SK-N-SH treated with all-trans-retinoic acid at 6 μM for 48 hours (cell line): ENCODE measurements at places on chromosomes 16 and 17.

GRCh38 chr17:29412780-29413565, 22.8 kb downstream of the TAOK1 start:
- ATAC-seq: peak; percentile 58

DNA sequence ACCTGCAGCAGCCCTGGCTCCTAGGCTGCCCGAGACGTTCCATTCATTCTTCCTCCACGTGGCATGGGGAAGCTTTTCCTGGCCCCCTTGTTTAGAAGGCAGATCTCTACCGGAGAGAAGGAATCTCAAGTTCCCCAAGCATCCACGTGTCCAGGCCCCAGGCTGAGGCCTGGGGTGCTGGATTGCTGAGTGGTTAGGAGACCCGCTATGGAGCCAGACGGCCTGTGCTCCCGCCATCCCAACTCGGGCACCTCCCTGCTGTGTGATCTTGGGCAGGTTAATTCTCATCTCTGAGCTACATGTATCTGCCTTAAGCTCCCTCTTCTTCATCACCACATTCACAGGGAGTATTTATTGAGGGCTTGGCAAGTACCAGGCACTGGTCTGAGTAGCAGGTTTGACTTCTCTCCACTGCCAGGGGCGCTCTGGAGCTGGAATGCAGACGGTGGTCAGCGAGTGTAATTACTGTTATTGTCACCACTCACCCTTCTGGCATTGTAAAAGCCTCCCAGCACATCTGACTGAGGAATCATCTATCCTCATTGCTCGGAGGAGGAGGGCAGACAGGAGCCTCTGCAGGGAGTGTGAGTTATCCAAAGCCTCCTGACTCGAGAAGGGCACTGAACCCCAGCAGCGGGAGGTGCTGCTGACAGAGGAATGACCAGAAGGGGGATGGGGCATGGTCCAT, 1.1 kb upstream of the ADGRG1 start:
- peak; percentile 72 for ATAC-seq

- no peak for ATAC-seq
These were observed 110.2 kb downstream of the SOCS1 start for GRCh38 chr16:11145819-11146211.

DNA sequence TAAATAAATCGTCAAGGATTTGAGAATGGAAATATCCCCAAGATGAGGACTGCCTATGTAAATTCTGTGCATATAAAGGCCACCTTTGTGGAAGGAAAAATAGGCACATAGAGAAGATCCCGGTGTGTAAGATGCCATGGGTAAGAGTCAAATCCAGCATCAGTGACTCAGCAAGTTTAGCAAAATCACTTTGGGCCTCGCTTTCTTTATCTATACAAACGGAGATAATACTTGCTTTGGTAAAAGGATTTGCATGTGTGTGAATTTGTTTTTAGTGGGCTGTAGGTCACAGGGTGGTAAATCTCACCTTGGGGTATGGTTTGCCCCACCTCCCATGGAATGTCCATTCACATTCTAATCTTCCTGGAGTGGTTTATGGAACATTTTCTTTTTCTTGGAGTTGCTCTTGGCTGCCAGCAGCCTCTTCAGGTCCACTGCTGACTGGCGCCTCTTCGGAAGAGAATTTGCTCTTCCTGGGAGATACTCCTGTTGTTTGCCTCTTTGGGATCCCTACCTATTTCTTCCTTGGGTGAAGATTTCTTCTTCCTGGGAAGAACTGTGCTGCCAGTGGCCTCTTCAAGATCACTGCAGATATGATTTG, 587.6 kb downstream of the CDH11 start:
- no peak for ATAC-seq

GRCh38 chr17:61734466-61734865, 128.9 kb downstream of the BRIP1 start:
- no peak for ATAC-seq

GRCh38 chr16:6177616-6178180, 1080.1 kb upstream of the EEF2KMT start:
- no peak for ATAC-seq

- peak; percentile 66 for ATAC-seq
These were observed 72.0 kb downstream of the CMIP start for GRCh38 chr16:81516478-81517149.

DNA sequence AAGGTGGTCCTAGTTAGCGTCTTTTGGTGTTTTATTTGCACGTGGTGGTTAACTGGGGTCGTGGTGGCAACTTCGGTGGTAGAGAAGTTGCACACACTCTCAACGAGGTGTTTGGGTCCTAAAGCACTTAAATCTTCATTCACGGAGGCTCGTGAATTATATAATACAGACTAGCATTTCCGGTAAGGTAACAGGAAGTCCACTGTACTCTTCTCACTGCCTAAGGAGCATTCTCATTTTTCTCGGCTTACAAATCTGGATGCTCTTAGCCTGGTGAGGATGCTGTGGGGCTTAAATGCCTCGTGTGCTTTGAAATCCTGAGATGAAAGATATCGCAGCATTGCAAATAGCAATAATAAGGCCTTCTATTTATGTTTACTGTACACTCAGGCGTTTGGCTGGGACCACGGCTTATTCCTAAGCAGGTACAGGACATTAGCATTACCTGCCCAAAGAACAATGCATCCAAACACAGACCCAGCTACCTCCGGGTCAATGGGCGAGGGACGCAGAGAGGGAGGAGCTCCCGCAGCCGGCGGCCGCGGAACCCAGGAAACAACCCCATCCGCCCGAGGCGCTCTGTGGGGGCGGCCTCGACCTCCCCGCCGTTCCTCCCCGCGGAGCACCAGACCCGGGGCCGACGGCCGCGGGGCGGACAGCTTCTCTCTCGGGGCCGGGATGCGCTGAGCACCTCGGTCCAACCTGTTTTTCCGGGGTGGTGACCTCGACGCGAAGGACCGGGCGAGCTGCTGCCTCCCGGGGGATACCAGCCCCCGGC, 856 bp downstream of the DNAJA2 start:
- peak; percentile 61 for ATAC-seq

GRCh38 chr17:77694391-77695363, 263.8 kb upstream of the TNRC6C start:
- ATAC-seq: no peak

DNA sequence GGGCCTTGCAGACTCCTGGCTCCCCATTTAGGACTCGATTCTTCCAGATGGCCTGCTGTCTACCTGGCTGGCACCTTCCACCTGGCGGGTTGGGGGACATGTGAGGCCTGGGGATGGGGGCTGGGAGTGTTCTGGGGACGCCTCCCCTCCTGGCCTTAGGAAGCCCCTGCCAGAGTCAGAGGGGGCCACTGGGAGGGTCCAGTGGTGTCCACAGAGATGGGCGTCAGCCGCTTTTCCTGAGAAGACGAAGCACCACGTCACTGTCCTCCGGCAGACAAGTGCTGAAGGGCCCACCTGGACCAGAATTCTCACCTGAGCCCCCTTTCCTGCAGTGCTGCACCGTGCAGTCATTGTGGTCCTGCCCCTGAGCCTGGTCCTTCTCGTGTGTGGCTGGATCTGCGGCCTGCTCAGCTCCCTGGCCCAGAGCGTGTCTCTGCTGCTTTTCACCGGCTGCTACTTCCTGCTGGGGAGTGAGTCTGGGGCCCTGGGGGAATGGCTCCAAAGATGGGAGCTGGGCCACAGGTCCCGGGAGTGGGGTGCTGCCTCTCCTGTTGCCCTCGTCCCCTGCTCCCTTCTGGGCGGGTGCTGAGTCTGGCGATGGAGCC, 2.9 kb downstream of the TMEM235 start:
- ATAC-seq: no peak

DNA sequence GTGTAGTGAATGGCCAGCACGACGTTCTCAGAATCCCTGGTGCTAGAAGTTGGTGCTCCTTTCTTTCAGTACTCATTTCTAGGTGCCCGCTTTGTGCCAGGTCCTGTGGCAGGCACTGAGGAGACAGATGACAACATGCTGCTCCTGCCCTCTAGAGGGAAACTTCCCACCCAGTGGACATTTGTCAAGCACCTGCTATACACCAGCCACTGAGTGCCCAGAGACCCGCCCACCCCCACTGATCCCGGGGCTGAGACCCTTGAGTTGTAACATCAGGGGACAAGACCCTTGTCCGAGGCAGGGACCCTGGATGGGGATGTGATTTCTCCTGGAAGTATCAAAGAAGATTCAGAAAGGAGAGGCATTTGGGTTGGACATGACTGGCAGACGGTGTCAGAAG, 25.1 kb downstream of the UNC13D start:
- ATAC-seq: no peak

DNA sequence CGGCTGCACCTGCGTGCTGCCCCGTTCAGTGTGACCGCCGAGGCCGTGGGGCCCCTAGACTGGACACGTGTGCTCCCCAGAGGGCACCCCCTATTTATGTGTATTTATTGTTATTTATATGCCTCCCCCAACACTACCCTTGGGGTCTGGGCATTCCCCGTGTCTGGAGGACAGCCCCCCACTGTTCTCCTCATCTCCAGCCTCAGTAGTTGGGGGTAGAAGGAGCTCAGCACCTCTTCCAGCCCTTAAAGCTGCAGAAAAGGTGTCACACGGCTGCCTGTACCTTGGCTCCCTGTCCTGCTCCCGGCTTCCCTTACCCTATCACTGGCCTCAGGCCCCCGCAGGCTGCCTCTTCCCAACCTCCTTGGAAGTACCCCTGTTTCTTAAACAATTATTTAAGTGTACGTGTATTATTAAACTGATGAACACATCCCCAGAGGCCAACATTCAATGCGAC, 1.7 kb downstream of the IL17C start:
- ATAC-seq: peak; percentile 20
